ENCODE measurements at places on chromosomes 4 and X. TPM values are rescaled to one million over a fixed set of nuclear protein-coding genes. Genes with fewer than 3 reads are reported as not detected.

CT83 gene
- total RNA-seq = not detected

GRCh38 chr4:72970756-72971155, 98.8 kb downstream of the COX18 start:
- H3K4me1 ChIP-seq = no peaks in the 10 kb centered on the region
- no peaks in the 10 kb centered on the region for H3K36me3 ChIP-seq
- DNase-seq = no peak
- no peaks in the 10 kb centered on the region for H3K27me3 ChIP-seq

EDA2R gene
- total RNA-seq = 0.19 TPM

MUC7 gene
- total RNA-seq = not detected

TMEM154 gene
- total RNA-seq = 23.7 TPM

DNA sequence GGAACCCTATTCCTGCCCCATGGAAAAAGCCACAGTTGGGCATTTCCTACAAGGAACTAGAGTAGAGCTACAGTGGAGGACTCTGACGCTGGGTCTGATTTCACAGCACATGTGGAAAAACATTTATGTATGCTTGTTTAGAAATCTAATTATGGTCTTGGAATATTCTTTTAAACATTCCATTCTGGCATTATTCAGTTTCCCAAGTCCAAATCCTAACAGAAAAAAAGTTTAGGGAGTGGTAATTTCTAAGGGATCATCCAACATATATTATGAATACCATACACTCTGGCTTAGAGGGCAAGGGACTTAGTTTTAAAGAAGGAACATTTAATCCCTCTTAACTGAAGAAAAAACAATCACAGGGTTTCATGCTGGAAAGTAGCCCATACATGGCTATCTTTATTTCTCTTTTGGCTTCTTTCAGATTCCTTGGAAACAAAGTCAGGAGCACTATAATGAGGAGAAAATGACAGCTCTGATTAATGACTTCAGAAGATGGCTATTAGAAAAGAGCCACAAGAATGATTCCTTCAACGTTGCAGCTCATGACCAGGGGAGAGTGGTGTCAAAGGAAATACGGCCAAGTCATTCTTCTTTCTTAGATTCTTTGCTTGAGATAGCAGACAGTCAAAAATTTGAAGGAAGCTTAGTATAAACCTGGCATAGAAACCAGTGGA, 56.1 kb downstream of the CNGA2 start:
- H3K27me3 ChIP-seq = no peaks in the 10 kb centered on the region
- no peaks in the 10 kb centered on the region for H3K36me3 ChIP-seq
- H3K4me1 ChIP-seq = no peaks in the 10 kb centered on the region
- no peak overlapping the region for H3K27ac ChIP-seq
- no peak for DNase-seq
- H3K4me3 ChIP-seq = no peak overlapping the region

- no peaks in the 10 kb centered on the region for H3K4me1 ChIP-seq
- H3K27me3 ChIP-seq = no peaks in the 10 kb centered on the region
- DNase-seq = no peak
- no peak overlapping the region for H3K27ac ChIP-seq
- H3K36me3 ChIP-seq = no peaks in the 10 kb centered on the region
Measured at GRCh38 chr4:57220172-57220571, 110.0 kb upstream of the IGFBP7 start.

SLC16A2 gene
- total RNA-seq = 0.38 TPM

DNA sequence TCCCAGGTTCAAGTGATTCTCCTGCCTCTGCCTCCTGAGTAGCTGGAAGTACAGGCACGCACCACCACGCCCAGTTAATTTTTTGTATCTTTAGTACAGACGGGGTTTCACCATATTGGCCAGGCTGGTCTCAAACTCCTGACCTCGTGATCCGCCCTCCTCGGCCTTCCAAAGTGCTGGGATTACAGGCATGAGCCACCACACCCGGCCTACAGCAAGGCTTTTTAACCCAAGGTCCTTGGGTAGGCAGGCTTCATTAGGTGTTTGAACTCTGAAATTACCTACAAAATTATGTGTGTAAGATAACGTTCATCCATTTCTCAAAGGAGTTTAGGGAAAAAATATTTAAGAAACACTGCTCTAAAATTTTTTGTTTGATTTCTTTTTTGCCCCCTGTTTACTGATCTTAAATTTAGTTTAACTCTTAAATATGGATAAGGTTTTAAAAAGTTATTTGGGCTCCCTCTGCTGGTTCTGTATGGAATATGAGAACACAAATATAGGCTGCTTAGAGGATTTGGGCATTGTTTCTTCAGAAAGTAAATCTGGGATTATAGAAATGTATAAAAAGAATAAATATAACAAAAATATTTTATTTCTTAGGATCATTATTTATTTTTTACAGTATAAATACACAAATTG, 92.8 kb downstream of the CBR4 start:
- H3K27ac ChIP-seq = no peak overlapping the region
- DNase-seq = peak; percentile 12
- H3K4me3 ChIP-seq = no peak overlapping the region
- H3K27me3 ChIP-seq = no peaks in the 10 kb centered on the region
- no peaks in the 10 kb centered on the region for H3K36me3 ChIP-seq

Data from naive thymus-derived CD4-positive, alpha-beta T cell (primary cell).